ENCODE measurements at places on chromosomes 2 and 18.

DNA sequence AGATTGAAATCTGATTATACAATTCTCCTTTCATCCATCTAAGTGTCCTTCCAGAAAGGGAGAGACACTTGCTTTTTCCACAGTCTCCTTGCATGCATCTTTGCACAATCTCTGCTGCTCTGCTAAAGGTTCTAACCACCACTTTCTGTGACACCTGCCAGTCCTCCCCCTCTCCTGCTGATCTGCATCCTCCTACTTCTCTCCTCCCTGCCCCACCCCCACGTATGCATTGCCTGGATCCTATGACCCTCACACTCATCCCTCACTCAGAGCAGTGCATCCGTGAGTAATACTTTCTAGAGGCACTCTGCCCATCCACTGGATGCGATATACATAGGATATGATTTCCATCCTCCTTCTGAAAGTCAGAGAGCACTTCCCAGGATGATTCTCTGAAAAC, 27.7 kb upstream of the TRAPPC8 start:
- no peak for DNase-seq

DNA sequence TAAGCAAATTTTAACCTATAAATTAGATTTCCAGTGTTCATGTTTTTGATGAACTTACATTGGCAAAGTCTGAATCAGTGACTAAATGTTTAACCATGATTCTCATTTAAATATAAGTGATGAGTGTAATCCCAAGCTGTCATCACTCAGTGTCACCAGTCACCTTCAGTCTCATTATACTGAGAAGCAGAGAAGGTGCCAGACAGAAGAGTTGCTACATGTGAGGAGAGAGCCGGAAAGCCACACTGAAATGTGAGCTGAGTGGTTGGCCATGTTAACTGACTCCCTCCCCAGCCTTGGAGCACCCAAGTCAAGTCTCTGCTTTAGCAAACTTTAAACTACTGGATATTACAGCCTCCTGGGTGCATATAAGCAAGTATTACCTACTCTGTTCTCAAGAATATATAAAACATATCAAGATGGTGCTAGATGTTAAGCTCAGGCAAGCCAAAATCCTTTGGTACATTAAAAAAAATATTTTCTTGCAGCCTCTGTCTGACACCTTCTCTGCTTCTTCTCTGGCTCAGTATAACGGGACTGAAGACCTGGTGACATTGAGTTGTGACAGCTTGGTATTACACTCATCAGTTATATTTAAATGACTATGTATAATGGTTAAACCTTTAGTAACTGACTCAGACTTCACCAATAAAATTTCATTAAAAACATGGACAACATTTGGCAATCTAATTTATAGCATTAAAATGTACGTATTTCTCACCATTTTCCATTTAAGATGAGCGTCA, 75.8 kb upstream of the MAP3K20 start:
- no peak for DNase-seq

DNA sequence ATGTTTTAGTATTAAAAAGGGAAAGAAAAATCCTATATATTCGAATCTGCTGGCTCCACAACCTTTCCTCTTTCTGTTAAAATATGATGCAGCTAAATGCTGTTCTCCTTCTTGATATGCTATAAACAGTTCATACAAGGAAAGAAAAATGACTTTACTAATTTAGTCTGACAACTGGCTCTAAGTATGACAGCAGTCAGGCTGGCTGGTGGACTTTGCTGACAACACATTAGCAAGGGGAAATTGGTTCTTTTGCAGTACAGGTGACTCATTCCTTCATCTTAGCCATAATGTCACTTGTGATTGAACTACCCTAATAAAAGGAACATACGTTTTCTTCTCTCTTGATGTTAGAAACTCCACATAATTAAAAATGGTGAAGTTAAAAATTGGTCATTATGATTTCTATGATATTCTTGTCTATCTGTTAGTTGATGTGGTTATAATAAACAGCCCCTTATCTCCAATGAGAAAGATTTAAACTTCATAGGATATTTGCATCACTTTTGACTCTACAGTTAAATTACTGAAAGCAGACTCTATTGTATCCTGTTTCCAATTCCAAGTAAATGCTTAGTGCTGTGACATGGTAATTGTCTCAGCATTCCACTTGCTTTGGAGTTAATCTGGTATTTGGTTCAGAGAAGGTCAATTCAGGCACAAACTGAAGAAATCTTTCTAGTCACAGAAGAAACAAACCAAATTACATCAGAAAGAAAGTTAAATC, 315.3 kb upstream of the GULP1 start:
- DNase-seq: no peak

GRCh38 chr18:79961527-79962291, 2.7 kb upstream of the HSBP1L1 start:
- DNase-seq: no peak

GRCh38 chr2:72917138-72917876, at the start of gene EMX1:
EMX1 (plus strand) TSS chr2:72917519; CDS start chr2:72917853, 334 bp downstream.
- peak; percentile 36 for DNase-seq

DNA sequence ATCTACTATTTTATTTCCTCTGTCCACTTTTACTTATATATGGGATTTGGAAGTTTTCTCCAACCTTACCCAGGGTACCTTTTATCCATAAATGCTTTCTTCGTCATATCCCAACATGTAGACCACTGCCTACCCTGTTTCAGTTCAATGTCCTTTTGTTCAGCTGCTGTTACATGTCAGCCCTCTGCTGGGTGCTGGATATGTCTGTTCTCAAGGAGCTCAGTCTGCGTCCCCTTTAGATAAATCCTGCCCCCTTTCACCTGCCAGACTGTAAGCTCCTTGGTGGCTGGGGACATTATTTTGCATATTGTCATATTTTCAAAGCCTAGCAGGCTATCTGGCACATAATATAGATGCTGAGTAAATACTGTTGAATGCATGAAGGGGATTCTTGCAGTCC, 53.2 kb downstream of the NEMP2 start:
- DNase-seq: no peak

DNA sequence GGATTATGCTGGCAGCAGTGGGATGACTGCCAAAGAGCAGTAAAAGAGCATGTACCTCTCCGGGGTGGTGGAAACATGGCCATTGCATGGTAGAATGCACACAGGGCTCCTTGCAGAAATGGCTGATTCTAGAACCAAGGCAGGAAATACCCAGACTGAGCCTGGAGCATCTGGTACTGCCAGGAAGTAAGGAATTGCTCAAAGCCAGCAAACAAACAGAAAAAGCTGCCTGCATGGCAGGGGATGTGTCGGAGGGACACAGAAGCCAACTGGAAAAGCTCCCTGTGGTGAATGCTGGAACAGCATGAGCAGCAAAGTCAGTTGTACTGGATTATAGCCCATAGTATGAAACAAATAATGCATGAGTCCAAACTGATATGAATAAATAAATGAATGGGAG, 78.0 kb upstream of the NFATC1 start:
- DNase-seq: no peak

DNA sequence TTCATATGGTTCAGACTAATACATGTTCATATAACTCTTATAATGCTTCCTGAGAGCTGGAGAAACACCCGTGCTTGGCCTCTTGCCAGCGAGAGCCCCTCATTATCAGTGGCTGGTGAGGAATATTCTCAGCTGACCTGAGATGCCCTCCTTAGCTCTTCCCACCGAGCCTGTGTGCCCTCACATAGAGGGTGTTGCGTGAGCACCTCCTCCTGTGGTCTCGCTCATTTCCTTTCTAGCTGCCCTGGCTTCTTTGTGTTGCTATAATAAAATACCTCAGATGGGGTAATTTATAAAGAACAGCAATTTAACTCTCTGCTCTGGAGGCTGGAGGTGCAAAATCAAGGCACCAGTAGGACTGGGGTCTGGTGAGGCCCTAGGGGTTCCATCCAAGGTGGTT, 80.5 kb upstream of the ALKAL2 start:
- DNase-seq: no peak

DNA sequence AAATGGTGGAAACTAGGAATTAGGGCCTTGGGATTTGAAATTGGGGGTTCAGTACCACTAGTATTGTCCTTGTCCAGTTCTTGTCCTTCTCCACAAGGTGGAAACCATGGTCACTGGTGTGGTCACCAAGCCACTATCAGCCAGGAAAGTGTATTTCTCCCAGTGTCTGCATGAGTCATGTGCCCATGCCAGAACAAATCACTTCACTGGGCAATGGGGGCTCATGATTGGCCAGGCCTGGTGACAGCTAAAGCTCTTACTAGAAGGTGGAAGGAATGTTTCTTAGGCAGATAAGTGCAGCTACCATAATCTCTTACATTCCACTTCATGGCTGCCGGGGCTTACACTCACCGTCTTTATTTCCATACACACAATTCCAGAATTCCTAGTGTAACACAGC, 124.8 kb upstream of the TACR1 start:
- no peak for DNase-seq

- no peak for DNase-seq
Measured at GRCh38 chr18:28078849-28079248, 98.1 kb downstream of the CDH2 start.

- DNase-seq: no peak
Measured at GRCh38 chr2:9975328-9975727, 23.8 kb downstream of the GRHL1 start.

DNA sequence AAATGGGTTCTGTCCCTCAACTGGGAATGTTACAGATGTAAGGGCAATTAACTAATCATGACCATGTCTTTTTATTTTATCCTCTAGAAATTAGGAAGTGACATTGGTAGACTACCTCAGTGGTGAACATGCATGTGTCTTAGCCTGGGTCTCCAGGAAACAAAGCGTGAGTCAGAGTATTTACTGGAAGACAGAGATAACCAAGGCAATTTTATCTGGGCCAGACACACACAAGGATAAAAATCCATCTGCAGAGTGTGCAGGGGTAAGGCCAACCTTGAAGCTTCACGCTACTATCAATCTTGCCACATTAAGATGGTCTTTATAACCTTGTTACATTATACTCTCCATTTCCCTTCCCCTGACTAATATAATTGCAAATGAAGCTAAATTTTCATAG, 487.5 kb downstream of the SUCLG1 start:
- no peak for DNase-seq

DNA sequence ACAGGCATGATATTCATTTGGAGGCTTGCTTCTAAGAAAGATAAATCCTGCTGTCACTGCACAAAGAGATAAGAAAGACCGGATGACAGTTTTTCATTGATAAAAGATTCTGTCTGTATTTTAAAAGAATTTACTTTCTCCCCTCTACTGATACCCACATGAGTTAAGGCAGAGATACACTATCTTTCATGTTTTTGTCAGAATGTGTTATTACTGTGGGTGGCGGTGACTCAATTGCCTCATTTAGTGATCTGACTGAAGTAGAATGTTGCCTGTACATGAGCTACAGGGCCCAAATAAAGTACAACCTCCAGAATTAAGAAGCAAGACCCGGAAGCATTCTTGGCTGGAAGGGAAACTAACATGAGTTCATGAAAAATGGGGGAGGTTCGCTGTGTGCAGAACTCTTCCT, 480.0 kb downstream of the SLC4A3 start:
- no peak for DNase-seq

GRCh38 chr2:226760412-226761194, 39.0 kb downstream of the IRS1 start:
- DNase-seq: no peak

DNA sequence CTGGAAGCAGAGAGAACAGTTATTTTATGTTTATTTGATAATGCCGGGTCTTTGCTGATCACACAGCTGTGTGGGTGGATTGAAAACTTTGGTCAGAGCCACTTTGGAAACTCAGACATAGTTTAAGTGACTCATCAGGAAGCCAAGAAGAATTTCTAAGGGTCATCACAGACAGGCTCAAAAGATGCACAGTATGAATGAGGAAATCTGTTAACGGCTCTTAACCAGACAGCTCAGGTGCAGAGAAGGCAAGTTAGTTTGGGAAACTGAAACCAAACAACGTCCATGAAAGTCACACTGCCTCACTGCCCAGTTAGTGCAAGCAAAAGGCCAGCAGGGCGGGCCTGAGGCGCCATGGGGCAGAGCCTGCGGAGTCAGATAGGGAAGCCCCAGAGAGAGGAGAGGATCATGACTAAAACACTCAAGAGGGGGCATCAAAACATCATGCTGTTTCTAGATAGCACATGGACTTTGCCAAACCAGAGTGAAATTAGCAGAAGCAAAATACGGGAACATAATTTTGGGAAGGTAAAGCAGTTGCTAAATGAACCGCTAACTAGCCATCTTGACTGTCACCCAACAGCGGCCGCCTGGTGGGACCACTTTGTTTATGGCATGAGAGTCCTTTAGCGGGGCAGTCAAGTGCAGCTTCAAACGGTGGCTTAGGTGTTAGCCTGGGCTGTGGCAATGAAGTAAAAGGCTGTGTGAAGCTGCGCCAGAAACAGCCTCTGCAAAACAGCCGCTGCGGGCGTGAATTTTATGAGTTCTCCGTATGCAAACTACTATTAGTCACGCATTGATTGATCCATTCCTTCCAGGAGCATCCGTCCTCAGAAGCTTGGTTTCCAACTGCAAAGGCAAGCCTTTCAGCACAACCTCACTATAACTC, 101.2 kb downstream of the KCTD18 start:
- DNase-seq: no peak

DNA sequence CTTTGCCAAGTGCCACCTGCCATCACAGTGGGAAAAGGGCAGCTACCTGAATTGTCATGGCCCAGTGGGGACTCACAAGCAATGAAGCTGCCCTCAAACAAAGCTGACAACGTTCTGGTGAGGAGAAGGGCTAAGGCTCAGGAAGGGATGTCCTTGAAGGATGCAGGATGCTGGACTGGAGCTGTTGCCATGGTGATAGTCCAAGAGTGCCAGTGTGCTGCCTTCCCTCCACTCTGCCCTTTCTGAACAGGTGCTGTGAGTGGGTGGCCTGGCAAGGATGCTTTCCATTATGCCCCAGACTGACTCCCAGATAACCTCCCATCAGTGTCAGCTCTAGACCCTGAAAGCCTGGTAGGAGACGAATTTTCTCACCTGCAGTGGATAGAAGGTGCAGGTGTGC, 137.8 kb upstream of the GYPC start:
- DNase-seq: no peak

GRCh38 chr2:110977403-110977802, 143.3 kb upstream of the BCL2L11 start:
- no peak for DNase-seq

GRCh38 chr2:46490521-46491141, 11.3 kb downstream of the TMEM247 start:
- DNase-seq: no peak

DNA sequence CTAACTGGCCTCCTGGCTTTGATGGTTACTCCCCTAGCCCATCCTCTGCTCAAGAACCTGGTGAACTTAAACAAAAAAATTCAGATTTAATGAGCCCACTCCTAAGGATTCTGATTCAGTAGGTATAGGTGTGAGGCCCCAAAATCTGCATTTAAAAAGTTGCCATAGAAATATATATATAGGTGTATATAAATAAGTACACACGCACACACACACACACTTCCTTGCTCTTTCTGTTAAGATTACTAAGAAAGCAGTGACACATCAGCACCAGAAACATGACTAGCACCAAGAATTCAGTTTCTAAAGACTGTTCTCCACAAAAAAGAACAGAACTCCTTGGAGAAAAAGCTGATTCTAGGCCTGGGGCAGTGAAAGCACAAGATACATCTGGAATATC, 17.8 kb downstream of the EML6 start:
- no peak for DNase-seq

All from stimulated activated CD8-positive, alpha-beta memory T cell treated with anti-CD3 and anti-CD28 coated beads, Interleukin-7, amount 100 ng/mL, for 48 hours (primary cell).